ENCODE measurements at places on chromosomes 16 and 17. TPM values are rescaled to one million over a fixed set of nuclear protein-coding genes. Genes with fewer than 3 reads are reported as not detected.

DNA sequence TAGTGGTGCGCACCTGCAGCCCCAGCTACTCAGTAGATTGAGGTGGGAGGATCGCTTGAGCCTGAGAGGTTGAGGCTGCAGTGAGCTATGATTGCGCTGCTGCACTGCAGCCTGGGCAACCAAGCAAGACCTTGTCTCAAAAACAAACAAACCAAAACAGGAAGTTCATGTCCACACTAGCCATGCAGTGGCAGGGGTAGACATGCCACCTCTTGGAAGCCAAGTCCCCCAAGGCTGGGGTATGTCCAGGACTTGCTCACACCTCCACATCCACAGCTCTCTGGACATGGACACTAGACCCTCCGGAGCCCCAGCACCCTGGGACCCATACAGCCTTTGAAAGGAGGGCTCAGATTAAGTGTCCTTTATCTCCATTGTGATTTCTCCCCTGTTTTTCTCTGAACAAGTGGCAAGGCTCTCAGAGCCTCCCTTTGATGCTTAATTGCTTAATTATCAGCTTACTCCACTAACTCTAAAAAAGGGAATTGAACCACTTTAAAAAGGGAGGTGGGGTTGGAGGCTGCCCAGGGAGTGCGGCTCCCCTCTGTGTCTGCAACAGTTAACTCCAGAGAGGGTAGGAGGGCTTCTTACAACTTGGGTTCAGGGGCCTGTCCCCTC, 424.6 kb upstream of the C16orf82 start:
- no peak for DNase-seq

DNA sequence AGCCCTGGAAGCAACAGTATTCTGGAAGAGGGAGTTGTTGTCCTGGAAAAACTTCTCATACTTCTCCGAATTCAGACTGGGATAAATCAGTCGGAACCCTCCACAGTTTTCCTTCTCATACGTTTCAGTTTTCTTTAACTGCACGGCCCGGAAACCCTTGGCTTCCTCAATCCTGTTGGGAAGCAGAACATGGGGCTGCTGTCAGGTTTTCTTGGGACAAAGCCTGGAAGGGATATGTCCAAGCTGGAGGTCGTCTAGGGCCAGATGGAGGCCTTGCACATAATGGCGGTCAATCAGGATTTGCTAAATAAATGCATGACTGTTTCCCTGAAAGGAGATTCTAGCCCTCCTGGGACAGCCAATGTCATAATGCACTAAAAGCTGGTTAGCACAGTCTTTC, 29.2 kb downstream of the TTLL6 start:
- no peak for DNase-seq

- no peak for DNase-seq
Observed at GRCh38 chr17:22454070-22454999, 762.0 kb downstream of the KCNJ18 start.

The CES3 gene
- not detected for total RNA-seq

The GCGR gene
- total RNA-seq = not detected

The TMED6 gene
- not detected for total RNA-seq

GRCh38 chr17:77264617-77265230, 124.0 kb downstream of the SEC14L1 start:
- DNase-seq = no peak

The C17orf67 gene
- 0.79 TPM for total RNA-seq

- DNase-seq = no peak
Observed at GRCh38 chr17:81576621-81577277, 24.6 kb upstream of the FAAP100 start.

DNA sequence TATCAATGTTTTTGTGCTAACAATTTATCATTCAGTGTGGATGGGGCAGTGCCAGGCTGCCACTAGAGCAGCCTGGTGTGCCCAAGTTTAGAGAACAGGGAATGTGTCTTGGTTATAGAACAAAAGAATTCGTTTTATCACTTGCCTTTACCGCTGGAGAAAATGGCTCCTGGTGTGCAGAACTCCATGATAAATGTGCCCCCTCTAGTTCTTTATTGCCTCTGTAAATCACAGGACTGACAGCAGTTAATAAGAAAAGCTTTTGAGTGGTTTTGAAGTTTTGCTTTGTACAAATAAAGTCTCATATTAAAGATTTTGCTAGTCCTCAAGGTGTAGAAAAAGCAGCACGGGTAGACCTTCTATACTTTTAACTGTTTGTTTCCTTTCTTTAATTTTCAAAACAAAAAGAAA, 28.2 kb upstream of the PSMD7 start:
- no peak for DNase-seq

All from skin of body (tissue), 3 donors.